ENCODE measurements at places on chromosomes 2 and 18. TPM values are rescaled to one million over a fixed set of nuclear protein-coding genes. Genes with fewer than 3 reads are reported as not detected.

Gene GALR1
- polyA plus RNA-seq, result not detected

Gene CLEC4F
- 0.21 TPM for polyA plus RNA-seq

Gene STARD6
- polyA plus RNA-seq, result not detected

Gene PDE11A
- polyA plus RNA-seq, result 0.18 TPM

Gene ALK
- 0.55 TPM for polyA plus RNA-seq

Gene IGFBP5
- polyA plus RNA-seq, result 156 TPM

Gene LGALSL
- 6.5 TPM for polyA plus RNA-seq

Gene EFR3B
- 1.5 TPM for polyA plus RNA-seq

Gene CENPO
- 22.5 TPM for polyA plus RNA-seq

DNA sequence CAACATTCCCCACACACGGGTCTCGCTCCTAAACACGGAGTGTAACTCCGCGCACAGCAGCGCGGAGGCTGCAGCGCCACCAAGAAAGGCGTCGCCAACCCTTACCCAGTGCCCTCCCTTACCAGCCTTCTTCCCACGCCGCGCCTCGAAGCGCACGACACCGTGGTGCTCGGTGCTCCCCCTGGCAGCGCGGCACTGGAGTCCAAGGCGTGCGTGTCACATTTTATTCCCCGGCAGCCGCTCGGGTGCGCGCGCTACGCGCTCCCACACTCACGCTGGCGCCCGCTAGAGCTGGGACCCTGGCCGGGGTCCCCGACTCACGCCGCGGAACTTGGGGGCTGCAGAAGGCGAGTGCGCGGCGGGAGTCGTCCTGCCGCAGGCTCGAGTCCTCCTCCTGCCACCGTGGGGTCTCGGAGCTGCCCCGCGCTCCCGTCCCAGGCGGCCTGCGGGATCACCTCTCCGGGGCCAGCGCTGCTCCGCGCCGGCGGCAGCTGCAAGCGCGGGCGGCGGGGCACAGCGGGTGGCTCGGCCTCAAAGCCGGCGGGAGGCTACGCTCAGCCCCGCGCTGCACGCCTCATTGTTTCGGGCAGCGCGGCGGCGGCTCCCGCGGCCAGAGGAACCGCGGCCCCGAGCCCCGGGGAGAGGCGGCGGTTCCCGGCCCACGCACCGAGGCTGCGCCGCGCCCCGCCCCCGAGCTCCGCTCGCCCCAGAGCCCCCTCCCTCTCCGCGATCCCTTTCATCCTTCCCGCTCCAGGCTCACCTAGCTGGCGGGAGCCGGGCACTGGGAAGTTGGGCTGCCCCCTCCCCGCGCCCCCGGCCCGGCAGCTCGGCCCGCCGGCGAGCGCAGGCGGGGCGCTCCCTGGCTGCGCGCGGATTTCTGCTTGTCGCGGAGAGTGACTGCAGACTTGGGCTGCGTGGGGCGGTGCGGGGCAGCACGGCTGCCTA is at the start of gene ST6GAL2:
ST6GAL2 (minus strand) TSS at position 197 of the 945 bp plus-strand sequence. CDS start 42,190 bp downstream, outside the sequence.
- H3K4me3 ChIP-seq, result peak within 1 kb of the TSS; percentile 74
- H3K27ac ChIP-seq, result peak within 1 kb of the TSS; percentile 30
- no peaks in the 10 kb centered on the region for H3K27me3 ChIP-seq
- H3K4me1 ChIP-seq, result peaks cover 12% of the 10 kb centered on the region
- DNase-seq, result peak; percentile 85
- no peaks in the 10 kb centered on the region for H3K36me3 ChIP-seq

DNA sequence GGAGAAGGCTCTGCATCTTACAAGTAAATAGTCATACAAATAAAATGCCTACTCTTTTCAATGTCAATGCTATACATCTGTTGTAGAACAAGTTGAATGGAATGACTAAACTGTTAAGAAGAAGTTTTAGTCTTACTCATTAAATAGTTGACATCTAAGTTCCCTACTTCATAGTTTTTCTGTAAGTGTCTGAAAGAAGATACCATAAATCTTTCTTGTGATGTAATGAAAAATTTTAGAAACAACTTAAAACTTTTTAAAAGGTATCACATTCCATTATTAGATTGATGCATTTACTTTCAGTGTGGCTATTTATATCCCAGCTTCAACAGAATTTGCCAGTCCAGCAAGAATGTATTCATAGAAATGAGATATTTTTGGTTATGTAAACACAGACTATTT is 185.2 kb upstream of the EPC2 start:
- peak overlapping the region; percentile 1 for H3K27ac ChIP-seq
- H3K4me1 ChIP-seq, result no peaks in the 10 kb centered on the region
- H3K27me3 ChIP-seq, result no peaks in the 10 kb centered on the region
- DNase-seq, result no peak

DNA sequence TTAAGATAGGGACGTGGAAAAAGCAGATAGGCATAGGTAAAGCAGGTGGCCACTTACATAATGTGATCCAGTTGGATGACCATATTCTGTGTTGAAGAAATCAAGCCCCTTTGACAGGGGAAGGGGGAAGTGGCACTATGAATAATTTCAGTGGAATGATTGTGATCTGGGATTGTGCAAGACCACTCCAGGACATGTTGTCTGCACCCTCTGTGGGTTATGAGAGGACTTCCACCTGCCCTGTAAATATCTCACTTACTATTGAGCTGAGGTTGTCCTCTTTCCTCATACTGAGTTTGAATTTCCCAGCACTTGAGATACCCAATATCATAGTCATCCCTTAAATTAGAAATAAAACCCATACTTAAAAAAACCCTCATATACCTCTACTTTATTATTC is 220.7 kb downstream of the IRS1 start:
- no peak overlapping the region for H3K27ac ChIP-seq
- no peak overlapping the region for H3K4me3 ChIP-seq
- no peak for DNase-seq
- no peaks in the 10 kb centered on the region for H3K4me1 ChIP-seq
- no peaks in the 10 kb centered on the region for H3K36me3 ChIP-seq

GRCh38 chr2:84807063-84807485 is 73.8 kb downstream of the TRABD2A start:
- no peaks in the 10 kb centered on the region for H3K36me3 ChIP-seq
- DNase-seq, result no peak
- no peaks in the 10 kb centered on the region for H3K4me1 ChIP-seq
- no peaks in the 10 kb centered on the region for H3K27me3 ChIP-seq
- no peak overlapping the region for H3K4me3 ChIP-seq

GRCh38 chr2:68263632-68264031 is 11.3 kb upstream of the PPP3R1 start:
- DNase-seq, result no peak
- no peak overlapping the region for H3K4me3 ChIP-seq
- H3K4me1 ChIP-seq, result no peaks in the 10 kb centered on the region

- peaks cover 11% of the 10 kb centered on the region for H3K4me1 ChIP-seq
- no peak overlapping the region for H3K4me3 ChIP-seq
- no peaks in the 10 kb centered on the region for H3K27me3 ChIP-seq
Observed at GRCh38 chr18:42131930-42132244, 176.9 kb downstream of the PIK3C3 start.

DNA sequence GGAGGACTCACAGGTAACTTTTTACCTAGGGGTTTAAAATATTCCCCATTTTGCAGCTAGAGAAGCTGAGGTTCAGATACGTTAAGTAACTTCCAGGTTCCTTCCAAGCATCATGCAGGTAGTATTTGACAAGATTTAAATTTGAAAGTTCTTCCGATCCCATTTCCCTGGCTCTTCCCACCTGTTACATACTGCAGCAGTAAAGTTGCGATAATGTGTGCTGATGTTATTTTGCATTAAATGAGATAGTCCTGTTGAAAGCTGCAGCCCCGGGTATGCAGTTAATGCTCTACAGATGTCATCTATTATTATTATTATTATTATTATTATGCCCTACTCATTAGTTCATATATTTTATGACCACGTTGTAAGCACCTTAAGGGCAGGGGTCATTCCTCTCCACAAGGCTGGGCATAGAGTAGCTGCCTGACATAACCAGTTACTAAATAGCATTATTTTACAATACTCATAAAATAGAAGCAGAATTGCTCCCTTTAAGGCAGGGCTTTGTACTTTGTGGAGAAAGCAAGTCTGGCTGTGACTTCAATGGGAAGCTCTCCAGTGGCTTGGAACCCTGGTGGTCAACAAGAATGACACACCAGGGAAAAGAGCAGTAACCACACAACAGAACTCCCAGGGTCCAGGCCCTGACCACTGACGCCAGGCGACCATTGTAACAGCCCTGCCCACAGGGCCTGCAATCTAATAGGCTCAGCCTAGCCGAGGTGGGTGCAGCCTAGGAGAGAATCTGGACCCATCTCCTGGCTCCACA is 112.0 kb upstream of the STPG4 start:
- no peak overlapping the region for H3K4me3 ChIP-seq
- H3K4me1 ChIP-seq, result peaks cover 32% of the 10 kb centered on the region
- DNase-seq, result no peak
- no peaks in the 10 kb centered on the region for H3K27me3 ChIP-seq
- H3K27ac ChIP-seq, result no peak overlapping the region

DNA sequence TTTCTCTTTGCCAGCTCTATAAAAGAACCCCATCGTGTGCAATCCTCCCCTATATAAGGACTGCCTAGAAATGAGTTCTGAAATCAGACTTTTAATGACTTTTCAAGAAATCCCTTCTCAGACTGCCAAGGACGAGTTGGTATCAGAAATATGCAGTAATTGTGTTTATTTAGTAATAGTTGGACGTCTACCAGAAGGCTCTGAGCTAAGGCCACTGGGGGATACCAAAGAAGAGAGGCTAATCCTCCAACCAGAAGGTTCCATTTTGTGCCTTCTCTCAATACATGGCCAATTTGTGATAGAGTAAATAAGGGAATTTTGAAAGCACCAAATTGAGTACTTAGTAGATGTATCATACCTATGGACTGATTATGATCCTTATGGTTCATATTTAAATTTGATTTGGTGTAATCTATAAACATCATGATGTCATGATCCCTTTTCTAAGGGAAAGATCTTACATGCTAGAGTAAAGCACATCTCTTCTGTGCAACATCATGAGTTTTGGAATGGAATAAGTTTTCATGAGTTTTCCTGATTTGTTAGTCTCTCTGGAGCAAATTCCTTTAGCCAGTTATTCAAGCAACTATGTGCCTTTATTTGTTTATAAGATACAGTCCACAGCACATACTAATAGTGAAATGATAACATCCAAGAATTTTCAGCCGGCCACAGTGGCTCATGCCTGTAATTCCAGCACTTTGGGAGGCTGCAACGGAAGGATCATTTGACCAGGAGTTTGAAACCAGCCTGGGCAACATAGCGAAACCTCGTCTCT is 82.2 kb upstream of the LTBP1 start:
- peaks cover 11% of the 10 kb centered on the region for H3K4me1 ChIP-seq
- H3K27me3 ChIP-seq, result no peaks in the 10 kb centered on the region
- no peak overlapping the region for H3K4me3 ChIP-seq
- H3K27ac ChIP-seq, result peak overlapping the region; percentile 74

DNA sequence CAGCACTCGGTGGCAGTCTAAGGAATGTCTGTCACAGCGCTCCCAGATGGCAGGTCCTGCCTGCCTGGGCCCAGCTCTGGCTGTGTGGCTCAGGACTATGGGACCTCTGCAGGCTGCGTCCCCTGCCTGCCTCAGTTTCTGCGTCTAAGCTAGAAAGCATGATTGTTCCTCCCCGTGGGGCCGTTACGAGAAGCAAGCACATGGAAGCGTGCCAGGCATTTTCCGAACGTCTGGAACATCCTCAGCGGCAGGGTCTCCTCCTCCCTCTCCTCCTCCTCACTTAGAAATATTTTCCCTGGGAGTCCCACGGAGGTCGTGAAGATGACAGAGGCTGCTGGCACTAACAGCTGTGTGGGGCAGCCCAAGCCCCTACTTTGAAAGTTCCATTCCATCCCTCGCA is 43.3 kb downstream of the LRRFIP1 start:
- peaks cover 2% of the 10 kb centered on the region for H3K36me3 ChIP-seq
- no peak for DNase-seq
- H3K27ac ChIP-seq, result peak overlapping the region; percentile 73
- peaks cover 41% of the 10 kb centered on the region for H3K4me1 ChIP-seq
- no peak overlapping the region for H3K4me3 ChIP-seq

GRCh38 chr18:23878336-23878900 is 136.1 kb upstream of the TTC39C start:
- H3K4me3 ChIP-seq, result no peak overlapping the region
- no peak for DNase-seq
- no peaks in the 10 kb centered on the region for H3K27me3 ChIP-seq
- no peak overlapping the region for H3K27ac ChIP-seq

DNA sequence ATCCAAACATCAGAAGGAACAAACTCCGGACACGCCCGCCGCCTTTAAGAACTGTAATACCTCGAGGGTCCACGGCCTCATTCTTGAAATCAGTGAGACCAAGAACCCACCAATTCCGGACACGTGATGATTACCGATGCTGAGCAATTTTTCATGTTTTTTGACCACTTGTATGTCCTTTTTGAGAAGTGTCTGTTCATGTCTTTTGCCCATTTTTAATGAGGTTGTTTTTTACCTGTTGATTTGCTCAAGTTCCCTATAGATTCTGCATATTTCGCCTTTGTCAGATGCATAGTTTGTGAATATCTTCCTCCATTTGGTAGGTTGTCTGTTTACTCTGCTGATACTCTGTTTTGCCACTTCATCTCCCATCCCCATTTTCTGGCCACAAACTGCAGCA is 150.4 kb downstream of the IRS1 start:
- no peaks in the 10 kb centered on the region for H3K27me3 ChIP-seq
- DNase-seq, result no peak
- no peaks in the 10 kb centered on the region for H3K36me3 ChIP-seq
- no peak overlapping the region for H3K4me3 ChIP-seq
- no peaks in the 10 kb centered on the region for H3K4me1 ChIP-seq

- peaks cover 2% of the 10 kb centered on the region for H3K36me3 ChIP-seq
- H3K27me3 ChIP-seq, result no peaks in the 10 kb centered on the region
- H3K4me1 ChIP-seq, result 0 out of 2 replicates have a peak, but pooled peaks cover 2% of the 10 kb centered on the region
Observed at GRCh38 chr2:47321411-47322031, 81.4 kb upstream of the MSH2 start.

- DNase-seq, result no peak
- H3K4me1 ChIP-seq, result no peaks in the 10 kb centered on the region
- H3K27ac ChIP-seq, result no peak overlapping the region
- no peak overlapping the region for H3K4me3 ChIP-seq
- no peaks in the 10 kb centered on the region for H3K27me3 ChIP-seq
- H3K36me3 ChIP-seq, result no peaks in the 10 kb centered on the region
Observed at GRCh38 chr2:114642988-114643553, 200.6 kb downstream of the DPP10 start.

- H3K27ac ChIP-seq, result no peak overlapping the region
- no peaks in the 10 kb centered on the region for H3K27me3 ChIP-seq
- DNase-seq, result no peak
- H3K36me3 ChIP-seq, result no peaks in the 10 kb centered on the region
Observed at GRCh38 chr2:100411841-100412292, 5.6 kb downstream of the CHST10 start.

All from SK-N-SH (cell line).